ENCODE measurements at places on chromosomes 3 and 15. TPM values are rescaled to one million over a fixed set of nuclear protein-coding genes. Genes with fewer than 3 reads are reported as not detected.

Gene GOLGA8O
- polyA plus RNA-seq: not detected

Gene TNNC1
- polyA plus RNA-seq: 16.7 TPM

- no peaks in the 10 kb centered on the region for H3K4me1 ChIP-seq
- no peak overlapping the region for H3K27ac ChIP-seq
- no peak overlapping the region for H3K4me3 ChIP-seq
- no peak for DNase-seq
Observed at GRCh38 chr3:65927576-65927975, 111.1 kb downstream of the MAGI1 start.

Gene SAMMSON
- 0.09 TPM for polyA plus RNA-seq

GRCh38 chr3:18847583-18848197, 300.6 kb upstream of the KCNH8 start:
- no peak overlapping the region for H3K4me3 ChIP-seq
- H3K27ac ChIP-seq: no peak overlapping the region
- no peak for DNase-seq

DNA sequence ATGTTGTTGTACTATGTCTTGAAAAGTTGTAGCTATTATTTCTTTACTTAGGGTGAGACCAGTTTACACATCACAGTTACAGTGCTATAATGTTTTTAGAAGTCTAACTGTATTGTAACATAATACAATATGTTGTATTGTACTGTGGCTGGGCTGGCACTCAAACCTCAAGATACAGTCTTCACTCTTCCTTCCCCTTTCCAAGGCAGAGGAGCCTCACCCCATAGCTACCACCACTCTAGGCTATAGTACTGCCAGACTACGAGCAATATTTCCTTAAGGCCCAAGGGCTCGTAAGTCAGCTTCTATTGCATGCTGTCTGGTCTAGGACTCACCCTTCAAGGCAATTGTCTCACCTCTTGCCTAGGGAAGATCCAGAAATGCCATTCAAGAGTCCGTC, 597.7 kb downstream of the OTOL1 start:
- H3K27me3 ChIP-seq: no peaks in the 10 kb centered on the region
- H3K36me3 ChIP-seq: no peaks in the 10 kb centered on the region
- H3K27ac ChIP-seq: no peak overlapping the region
- no peak overlapping the region for H3K4me3 ChIP-seq

Gene DLL4
- 18.6 TPM for polyA plus RNA-seq

DNA sequence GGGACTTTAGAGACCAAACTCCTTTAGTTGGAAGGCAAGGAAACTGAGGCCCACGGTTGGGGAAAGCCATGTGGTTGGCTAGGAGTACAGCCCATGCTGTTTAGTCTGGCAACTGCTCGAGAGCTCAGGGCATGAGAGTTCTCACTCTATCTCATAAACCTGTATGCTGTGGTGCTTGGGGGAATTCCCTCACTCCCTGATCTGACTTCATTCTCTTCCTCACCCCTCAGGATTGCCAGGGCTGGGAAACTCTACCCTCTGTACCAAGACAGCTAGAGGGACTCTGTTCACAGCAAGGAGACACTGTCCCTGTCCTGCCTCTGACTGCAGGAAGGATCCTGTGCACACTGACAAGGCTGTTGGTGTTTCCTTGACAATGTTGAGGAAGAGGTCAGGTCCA, 230.2 kb downstream of the ZNF621 start:
- H3K27me3 ChIP-seq: no peaks in the 10 kb centered on the region
- H3K4me1 ChIP-seq: no peaks in the 10 kb centered on the region
- H3K36me3 ChIP-seq: no peaks in the 10 kb centered on the region
- DNase-seq: no peak
- no peak overlapping the region for H3K27ac ChIP-seq

- no peaks in the 10 kb centered on the region for H3K4me1 ChIP-seq
- H3K27ac ChIP-seq: no peak overlapping the region
- H3K4me3 ChIP-seq: no peak overlapping the region
Observed at GRCh38 chr3:78751266-78751665, 1016.5 kb downstream of the ROBO1 start.

DNA sequence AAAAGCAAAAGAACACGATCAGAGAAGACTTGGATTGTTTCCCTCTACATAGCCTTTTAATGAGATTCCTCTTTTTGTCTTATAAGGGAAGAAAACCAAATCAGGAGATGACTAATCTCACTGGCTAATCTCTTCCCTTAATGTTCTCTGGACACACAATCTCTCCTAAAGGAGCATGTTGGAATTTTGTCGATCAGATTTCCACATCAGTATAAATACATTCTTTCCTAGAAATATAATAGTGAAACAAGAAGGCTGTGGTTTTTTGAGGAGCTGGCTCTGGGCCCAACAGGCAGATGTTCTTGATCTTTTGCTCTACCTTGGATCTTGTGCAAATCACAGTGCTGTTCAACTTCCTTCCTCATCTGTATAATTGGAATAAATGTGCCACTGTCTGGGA, 94.0 kb downstream of the GTPBP8 start:
- no peaks in the 10 kb centered on the region for H3K36me3 ChIP-seq
- H3K4me1 ChIP-seq: no peaks in the 10 kb centered on the region

GRCh38 chr3:11613851-11614487, 29.7 kb downstream of the VGLL4 start:
- no peaks in the 10 kb centered on the region for H3K27me3 ChIP-seq
- DNase-seq: peak; percentile 70
- H3K4me1 ChIP-seq: peaks cover 35% of the 10 kb centered on the region
- H3K27ac ChIP-seq: no peak overlapping the region
- no peak overlapping the region for H3K4me3 ChIP-seq

DNA sequence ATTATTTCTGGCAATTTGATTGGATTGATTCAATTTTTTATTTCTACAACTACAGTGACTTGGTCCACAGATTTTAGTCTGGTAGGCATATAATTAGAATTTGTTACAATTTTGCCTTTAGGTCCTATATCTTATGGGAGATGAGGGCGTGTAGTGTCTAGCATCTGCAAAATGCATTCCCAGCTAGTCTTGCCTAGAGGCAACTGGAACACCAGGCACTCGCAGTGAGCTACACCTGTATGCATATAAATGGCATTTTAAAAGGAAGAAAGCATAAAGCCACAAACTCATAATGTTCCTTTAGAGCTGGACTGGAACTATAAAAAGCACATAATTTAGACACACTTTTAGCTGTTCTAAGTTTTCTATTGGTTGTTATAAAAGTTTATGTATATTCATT, 17.9 kb upstream of the SPPL2A start:
- no peak for DNase-seq
- no peaks in the 10 kb centered on the region for H3K36me3 ChIP-seq
- no peaks in the 10 kb centered on the region for H3K27me3 ChIP-seq
- no peak overlapping the region for H3K27ac ChIP-seq

DNA sequence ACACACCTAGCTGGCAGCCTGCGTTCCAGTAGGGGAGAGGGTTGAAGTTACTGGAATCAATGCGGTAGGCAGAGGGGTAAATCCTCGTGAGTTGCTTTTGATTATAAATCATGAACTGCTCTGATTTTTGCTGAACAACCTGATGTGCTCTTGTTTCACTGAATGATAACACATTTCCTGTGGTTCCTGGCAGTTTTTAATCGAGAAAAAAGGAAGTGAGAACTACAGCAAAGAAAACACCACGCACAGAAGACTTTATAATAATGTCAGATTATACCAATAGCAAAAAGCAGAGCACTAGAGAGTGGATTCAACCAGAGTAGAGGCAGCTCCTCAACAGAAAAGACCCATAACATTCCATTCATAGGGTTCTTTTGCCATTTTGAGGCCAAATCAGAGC, 200.8 kb upstream of the STRIT1 start:
- H3K27ac ChIP-seq: no peak overlapping the region
- no peaks in the 10 kb centered on the region for H3K4me1 ChIP-seq

Gene CCR2
- polyA plus RNA-seq: 1.9 TPM

DNA sequence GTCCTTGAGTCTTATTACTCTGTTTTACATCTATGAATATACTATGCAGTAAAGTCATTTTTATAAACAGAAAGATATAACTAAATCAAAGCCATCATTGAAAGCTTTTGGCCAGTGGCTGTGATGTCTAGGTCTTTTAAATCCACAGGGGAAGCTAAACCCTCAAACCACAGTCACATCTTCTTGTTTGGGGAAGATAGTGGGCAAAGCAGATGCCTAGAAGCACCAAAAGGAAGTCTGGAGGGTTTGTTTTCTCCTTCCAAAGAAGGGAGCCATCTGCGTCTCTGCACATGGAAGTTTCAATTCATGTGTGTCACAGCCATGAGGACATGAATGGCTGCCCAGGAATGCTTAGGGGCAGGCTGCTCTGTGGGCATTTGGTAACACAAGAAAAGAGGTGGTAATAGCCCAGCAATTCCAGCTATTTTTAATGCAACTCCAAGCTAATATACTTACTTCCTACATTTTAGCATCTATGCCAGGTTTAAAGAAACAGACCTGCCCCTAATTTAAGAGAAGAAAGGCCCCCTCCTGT, 322.2 kb downstream of the SLC9A9 start:
- no peak overlapping the region for H3K4me3 ChIP-seq
- no peaks in the 10 kb centered on the region for H3K36me3 ChIP-seq
- no peaks in the 10 kb centered on the region for H3K27me3 ChIP-seq
- no peak overlapping the region for H3K27ac ChIP-seq
- no peak for DNase-seq

- peak; percentile 60 for DNase-seq
- no peaks in the 10 kb centered on the region for H3K4me1 ChIP-seq
- H3K27me3 ChIP-seq: no peaks in the 10 kb centered on the region
- H3K4me3 ChIP-seq: no peak overlapping the region
Observed at GRCh38 chr3:126300761-126301481, 56.3 kb downstream of the KLF15 start.

- DNase-seq: no peak
- peak overlapping the region; percentile 100 for H3K27ac ChIP-seq
- no peaks in the 10 kb centered on the region for H3K27me3 ChIP-seq
- H3K4me1 ChIP-seq: peaks cover 75% of the 10 kb centered on the region
Observed at GRCh38 chr15:63503739-63504246, 600 bp upstream of the USP3 start.

- H3K36me3 ChIP-seq: no peaks in the 10 kb centered on the region
- no peaks in the 10 kb centered on the region for H3K27me3 ChIP-seq
- H3K27ac ChIP-seq: no peak overlapping the region
- no peaks in the 10 kb centered on the region for H3K4me1 ChIP-seq
- no peak overlapping the region for H3K4me3 ChIP-seq
Observed at GRCh38 chr15:80918196-80918783, 71.3 kb downstream of the MESD start.

Gene LRRC49
- polyA plus RNA-seq: 17.5 TPM

DNA sequence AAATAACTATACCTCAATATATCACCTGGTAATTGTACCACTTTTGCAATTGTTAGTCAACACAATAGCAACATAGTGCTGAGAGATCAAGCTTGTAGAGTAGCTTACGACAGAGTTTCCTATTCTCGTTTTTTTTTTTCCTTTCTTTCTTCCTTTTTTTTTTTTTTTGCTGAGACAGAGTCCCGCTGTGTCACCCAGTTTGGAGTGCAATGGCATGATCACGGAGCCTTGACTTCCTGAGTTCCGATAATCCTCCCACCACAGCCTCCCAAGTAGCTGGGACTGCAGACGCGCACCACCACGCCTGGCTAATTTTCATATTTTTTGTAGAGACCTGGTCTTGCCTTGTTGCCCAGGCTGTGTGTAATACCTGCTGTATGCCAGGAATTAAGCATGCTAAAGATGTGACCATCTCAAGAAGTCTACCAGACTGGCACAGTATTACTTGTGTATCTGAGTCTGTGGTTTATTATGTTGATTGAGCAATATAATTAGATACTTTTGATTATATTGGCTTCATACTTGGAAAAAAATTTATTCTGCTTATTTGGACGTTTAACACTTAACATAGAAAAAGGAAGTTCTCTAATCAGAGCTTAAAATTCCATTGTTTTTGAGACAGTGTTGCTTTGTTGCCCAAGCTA, 3.0 kb downstream of the SELENOT start:
- H3K27me3 ChIP-seq: no peaks in the 10 kb centered on the region
- H3K36me3 ChIP-seq: no peaks in the 10 kb centered on the region
- peak overlapping the region; percentile 13 for H3K4me3 ChIP-seq

DNA sequence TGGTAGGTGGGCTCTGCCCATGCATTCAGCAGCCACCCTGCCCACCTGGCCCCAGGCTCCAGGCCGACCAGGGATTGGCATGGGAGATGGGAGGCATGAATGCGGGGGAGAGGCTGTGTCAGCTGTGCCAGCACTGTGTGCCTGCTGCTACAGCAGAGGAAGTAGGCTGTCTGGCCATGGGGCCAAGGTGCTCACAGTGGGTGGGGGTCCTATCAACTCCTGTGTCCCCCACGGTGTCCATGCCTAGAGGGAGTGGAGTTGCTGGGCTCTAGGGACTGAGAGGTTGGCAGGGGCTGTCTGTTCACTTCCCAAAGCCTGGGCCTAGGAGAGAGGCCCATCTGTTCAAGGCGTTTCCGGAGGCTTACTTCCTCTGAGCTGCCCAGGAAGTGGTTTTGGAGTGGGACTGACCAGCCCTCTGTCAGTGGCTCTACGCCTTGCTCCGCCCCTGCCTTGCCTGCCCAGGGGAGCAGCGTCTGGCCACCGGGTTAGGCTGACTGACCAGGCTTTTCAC, 5.8 kb downstream of the PRKCD start:
- no peak for DNase-seq
- H3K27me3 ChIP-seq: no peaks in the 10 kb centered on the region
- H3K4me1 ChIP-seq: peaks cover 89% of the 10 kb centered on the region
- H3K4me3 ChIP-seq: peak overlapping the region; percentile 45
- peak overlapping the region; percentile 34 for H3K27ac ChIP-seq

DNA sequence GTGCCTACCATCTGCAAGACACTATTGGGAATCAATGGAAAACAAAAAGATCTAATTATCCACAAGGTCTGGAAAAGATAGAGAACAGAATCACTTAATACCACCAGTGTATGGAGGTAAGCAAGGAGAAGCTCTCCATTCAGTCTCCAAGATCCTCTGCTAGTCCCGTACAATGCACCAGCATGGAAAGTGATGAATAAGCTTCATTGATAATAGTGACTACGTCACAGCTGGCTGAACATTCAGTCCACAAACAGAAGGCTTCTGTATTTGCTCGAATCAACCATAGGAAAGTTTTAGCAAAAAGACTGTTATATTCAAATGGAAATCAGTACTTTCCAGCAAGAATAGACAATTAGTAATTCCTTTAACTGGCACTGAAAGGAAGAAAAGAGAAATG, 42.9 kb downstream of the IGSF11 start:
- H3K36me3 ChIP-seq: no peaks in the 10 kb centered on the region
- DNase-seq: no peak
- no peak overlapping the region for H3K27ac ChIP-seq
- H3K27me3 ChIP-seq: no peaks in the 10 kb centered on the region
- H3K4me1 ChIP-seq: no peaks in the 10 kb centered on the region
- no peak overlapping the region for H3K4me3 ChIP-seq

DNA sequence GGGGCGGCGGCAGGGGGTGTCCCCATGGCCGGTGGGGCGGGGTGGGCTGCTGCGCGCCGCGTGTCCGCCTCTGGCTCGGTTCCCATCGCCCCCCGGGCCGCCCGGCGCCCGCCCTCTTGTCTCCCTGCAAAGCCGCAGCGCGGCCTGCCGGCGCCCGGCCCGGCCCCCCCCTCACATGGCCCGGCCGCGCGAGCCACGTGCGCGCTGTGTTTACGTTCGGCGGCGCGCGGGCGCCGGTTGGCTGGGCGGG, 502 bp downstream of the NR1D2 start:
- H3K4me1 ChIP-seq: peaks cover 36% of the 10 kb centered on the region
- DNase-seq: no peak
- peak overlapping the region; percentile 94 for H3K27ac ChIP-seq
- H3K36me3 ChIP-seq: no peaks in the 10 kb centered on the region
- H3K27me3 ChIP-seq: no peaks in the 10 kb centered on the region

Gene CPA3
- 0.46 TPM for polyA plus RNA-seq

Gene CHRNA5
- 1.5 TPM for polyA plus RNA-seq
